GM12878 (cell line): ENCODE measurements at places on chromosomes 4 and X.

GRCh38 chrX:37357436-37357835, 8.3 kb downstream of the PRRG1 start:
- DNase-seq = no peak

GRCh38 chr4:4395849-4396627, 9.1 kb downstream of the NSG1 start:
- DNase-seq = no peak

GRCh38 chrX:22730542-22730941, 269.2 kb upstream of the DDX53 start:
- DNase-seq = no peak

- no peak for DNase-seq
Measured at GRCh38 chrX:132955690-132956089, 2.7 kb downstream of the HS6ST2 start.

GRCh38 chrX:134883137-134883700, 107.6 kb upstream of the SMIM10 start:
- no peak for DNase-seq

DNA sequence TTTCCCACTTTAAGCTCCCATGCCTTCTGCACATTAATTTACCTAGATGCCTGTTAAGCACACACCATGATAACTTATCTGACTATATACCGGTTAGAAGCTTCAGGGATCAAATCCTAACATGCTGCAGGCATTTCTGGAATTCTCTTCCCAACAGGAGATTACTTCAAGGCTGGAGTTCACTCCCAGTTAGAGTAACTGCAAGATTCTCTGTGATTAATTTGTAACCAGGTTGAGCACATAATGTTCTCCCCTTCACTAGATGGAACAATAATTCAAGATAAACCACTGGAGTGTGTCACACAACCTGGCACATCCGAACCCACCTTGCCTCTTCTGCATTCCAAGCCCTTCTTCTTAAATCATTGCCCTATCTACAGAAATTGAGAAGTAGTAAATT, 11.8 kb upstream of the UGT2A3 start:
- DNase-seq = no peak

DNA sequence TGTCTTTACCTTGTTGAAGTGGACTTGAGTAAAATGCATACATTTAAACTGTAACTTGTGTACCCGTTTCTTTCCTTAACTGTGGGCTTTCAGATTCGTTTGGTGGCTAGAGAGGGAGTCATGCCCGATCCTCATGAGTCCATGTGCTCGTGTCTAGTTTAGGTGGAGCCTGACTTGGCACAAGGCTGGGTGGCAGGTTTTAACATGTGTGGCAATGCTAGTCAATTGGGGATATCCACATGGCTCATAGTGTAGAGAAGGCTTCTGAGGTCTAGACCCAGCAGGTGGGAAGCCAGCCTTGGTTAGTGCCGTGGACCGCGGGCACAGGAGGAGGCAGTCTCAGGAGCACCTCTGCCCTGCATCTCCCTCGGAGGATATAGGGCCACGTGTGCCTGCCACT, 48.5 kb upstream of the CLCN4 start:
- DNase-seq = no peak

DNA sequence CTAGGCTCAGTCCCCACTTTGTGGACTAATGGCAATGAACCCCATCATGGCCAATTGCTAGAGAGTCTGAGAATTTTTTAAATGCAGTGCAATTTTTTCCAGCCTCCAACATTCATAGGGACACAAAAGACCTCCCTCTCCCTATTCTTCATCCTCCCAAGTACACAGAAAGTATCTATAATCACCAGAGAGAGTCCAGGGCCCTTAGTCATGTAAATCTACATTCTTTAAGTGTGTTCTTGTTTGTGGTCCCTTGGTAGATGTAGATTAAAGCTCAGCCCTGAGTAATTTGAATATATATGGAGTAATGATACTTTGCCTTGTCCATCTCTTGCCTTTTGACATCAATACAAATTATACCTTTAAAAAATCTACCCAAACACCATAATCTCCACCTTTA, 51.3 kb upstream of the ATXN3L start:
- DNase-seq = no peak
